ENCODE measurements at places on chromosomes 12 and 14.
A peak's percentile ranks its signal among the peaks of the same experiment; 100 is the strongest.

DNA sequence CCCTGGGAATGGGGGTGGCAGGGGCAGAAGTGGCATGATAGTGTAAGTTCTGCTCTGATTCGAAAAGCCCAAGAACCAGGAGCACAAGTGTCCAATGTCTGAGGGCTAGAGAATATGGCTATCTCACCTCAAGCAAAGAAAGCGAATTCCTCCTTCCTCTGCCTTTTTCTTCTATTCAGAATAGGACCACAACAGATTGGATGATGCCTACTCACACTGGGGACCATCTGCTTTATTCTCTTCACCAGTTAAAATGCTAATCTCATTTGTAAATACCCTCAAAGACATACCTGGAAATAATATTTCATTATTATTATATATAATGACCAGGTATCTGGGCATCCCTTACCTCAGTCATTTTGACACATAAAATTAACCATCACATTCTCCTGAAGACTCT lies 808.7 kb downstream of the NRXN3 start:
- DNase-seq, result no peak

- no peak for DNase-seq
Measured at GRCh38 chr14:75525969-75526368, 3.7 kb downstream of the BATF start.

GRCh38 chr12:124085419-124086296 lies 112.6 kb downstream of the ZNF664 start:
- no peak for DNase-seq

GRCh38 chr14:100522616-100523099 lies 64.6 kb downstream of the BEGAIN start:
- no peak for DNase-seq

DNA sequence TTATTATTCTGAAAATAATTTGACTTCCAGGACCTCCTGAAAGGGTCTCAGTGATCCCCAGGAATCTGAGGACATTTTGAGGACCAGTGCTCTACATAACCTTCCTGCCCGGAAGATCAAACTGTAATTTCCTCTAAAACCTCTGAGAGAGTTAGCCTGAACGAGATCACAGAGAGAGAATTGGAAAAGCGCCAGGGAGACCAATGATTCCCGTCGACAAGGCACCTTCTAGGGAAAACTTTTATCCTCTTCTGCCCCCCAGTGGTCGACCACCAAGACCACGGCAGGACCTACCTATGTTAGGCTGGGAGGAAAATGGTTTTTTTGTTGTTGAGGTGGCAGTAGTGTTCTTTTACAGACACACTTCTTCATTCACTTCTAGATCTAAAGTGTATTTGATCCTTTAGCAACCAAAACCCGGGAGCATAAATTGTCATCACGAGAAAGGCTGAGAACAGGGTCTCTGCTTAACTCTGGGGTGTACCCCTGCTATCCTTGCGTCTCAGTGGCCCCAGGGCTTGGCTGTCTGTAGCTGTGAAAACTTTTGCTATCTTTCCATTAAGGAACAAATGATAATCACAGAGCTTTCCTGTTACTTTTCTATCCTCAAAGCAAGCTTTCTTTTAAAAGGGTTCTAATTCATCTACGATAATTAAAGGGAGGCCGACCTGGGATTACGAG lies 62.9 kb upstream of the NID2 start:
- DNase-seq, result peak; percentile 89

DNA sequence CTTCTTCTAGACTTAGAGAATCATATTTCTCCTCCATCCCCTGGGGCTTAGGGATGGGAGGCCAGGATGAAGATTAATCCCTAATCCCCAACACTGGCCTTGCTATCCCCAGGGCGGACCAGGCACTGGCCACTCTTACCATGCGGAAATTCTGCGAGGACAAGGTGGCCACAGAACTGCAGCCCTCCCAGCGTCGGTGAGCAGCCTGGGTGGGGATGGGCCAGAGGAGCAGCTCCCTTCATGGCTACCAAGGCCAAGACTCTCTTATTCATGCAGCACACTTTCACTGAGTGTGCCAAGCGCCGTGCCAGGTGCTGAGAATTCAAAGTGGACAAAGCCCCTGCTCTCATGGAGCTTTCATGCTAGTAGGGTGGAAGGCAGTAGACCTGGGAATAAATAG lies 7.0 kb downstream of the TNS2 start:
- DNase-seq, result no peak

DNA sequence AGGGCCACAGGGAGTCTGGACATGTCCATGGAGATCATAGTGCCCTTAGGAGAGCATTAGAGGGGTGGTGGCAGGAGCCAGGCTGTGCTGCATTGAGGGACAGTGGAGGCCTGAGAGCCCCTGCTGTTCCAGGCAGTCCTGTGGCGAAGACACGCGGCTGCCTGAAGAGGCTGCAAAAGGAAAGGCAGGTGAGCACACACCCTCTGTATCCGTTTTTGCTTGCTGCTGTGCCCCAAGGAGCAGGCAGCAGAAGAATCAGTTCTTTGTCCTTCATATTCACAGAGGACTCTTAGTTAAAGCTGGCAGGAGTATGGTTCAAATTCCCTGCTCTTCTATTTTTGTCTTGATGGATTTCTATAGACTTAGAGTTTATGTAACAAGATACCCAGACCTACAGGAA lies 4.5 kb downstream of the SLC35E3 start:
- DNase-seq, result no peak

DNA sequence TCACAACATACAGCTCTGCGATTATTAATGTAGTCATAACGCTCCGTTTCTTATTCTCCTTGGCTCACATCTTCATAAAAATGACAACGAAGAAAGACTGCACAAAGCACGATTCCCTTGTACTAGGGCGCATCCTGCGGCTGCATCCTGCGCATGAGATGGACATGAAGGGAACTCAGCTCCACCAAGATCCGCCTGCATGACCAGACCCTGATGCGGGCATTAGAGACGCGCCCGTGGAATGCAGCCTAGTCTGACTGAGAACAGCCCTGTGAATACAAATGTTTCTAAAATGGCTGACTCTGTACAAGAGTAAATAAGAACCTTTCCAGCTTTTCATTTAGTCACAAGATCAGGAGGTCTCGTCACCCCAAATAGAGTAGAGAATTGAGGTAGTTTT lies 422.2 kb downstream of the NOVA1 start:
- no peak for DNase-seq

- DNase-seq, result no peak
Measured at GRCh38 chr14:95713596-95714371, at the start of gene TCL1A. TSS of gene TCL1A (minus strand) at chr14:95714125. CDS start at chr14:95714066, 59 bp downstream.

GRCh38 chr14:32013083-32013482 lies 64.0 kb upstream of the ARHGAP5 start:
- DNase-seq, result no peak

GRCh38 chr12:107780298-107780697 lies 5.8 kb downstream of the ASCL4 start:
- no peak for DNase-seq

DNA sequence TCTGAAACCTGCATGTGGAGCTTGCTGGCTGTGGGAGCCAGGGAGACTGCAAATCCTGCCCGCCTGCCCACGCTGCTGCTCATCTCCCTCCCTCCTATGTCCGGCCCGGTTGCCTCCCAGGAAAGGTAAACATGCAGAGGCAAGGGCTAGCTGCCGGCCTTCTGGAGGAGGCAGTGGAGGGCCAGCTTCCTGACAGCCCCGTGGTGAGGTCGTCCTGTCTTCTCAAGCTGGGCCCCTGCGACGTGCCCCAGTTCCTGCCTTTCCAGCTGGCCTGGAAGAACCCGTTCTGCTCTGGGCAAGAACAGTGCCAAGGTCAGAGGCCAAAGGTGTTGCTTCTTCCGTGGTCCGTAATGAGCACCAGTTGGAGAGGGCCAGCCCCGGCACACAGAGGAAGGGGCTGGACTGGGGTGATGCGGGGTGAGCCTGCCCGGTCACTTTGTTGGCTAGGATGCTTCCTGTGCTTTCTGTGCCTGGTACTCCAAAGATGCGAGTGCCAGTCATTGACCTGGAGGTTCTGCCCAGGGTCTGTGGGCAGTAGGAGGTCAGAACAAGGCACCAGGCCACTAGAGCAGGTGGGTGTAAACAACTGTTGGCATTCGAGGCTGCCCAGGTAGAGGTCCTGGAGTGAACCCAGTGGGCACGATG lies 25.3 kb downstream of the TPCN1 start:
- DNase-seq, result no peak

DNA sequence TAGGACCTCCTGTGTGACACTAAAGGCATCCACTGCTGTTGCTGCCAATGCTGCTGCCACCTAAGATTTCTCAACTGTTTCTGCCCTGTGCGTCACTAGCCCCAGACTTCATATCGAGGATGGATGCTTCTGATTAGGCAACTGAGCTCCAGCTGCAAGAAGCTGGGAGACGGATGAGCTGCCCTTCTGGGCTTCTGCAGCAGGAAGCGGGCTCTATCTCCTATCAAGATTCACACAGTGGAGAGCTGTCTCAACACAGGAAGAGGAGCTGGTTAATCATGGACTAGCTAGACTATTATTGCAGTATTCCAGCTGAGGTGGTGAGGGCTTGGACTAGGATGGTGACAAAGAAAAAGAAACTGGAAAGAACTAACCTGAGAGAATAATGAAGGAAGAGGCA lies 59.2 kb upstream of the PELI2 start:
- no peak for DNase-seq

DNA sequence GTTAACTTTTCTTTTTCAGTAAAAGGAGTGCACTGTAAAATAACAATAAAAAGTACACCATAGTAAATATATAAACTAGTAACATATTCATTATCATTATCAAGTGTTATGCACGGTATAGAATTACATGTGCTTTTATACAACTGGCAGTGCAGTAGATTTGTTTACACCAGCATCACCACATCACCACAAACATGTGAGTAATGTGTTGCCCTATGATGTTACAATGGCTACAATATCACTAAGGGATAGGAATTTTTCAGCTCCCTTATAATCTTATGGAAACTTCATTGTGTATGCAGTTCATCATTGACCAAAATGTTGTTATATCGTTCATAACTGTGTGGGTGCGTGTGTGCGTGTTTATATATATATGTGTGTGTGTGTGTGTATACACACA lies 23.5 kb upstream of the NEDD1 start:
- no peak for DNase-seq

GRCh38 chr12:47900131-47901062 lies 4.4 kb downstream of the VDR start:
- no peak for DNase-seq

DNA sequence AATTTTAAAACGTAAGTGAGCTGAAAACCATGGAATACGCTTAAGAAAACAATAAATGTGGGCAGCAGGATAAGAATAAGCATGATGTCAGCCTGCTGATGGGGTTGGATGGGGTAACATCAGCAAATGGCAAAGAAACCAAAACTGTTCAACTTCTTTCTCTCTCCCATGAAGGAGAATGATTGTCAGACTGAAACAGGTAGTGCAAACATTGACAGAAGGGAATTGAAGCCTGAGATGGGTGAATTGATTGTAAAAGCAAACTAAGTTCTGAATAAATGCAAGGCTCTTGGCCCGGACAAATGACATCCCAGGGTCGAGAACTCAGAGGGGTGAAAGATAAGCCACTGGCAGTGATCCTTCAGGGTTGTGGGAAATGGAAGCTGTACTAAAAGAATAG lies 182.6 kb downstream of the ETV6 start:
- no peak for DNase-seq

DNA sequence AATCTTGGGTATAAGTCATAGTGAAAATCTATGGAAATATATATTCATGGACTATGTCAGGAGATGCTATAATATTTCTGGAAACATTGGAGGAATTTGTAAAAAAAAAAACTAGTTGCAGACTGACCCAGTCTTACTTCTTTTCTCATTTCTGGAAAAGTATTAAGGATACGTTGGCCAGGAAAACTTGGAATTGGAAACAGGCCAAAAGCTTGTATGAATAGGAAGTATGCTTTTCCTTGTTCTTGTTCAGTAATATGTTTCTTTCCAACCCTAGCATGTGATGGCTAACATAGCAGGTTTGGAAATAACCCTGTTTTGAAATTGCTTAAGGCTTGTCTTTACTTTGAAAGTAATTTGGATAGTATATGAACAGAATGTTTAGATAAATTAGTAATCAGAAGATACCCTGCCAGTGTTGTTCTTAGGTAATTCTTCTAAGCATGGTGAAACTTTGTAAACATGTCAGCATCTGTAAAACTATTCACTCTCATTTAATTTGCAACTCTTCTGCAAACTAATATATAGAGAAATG lies 316.2 kb downstream of the NPAS3 start:
- DNase-seq, result no peak

DNA sequence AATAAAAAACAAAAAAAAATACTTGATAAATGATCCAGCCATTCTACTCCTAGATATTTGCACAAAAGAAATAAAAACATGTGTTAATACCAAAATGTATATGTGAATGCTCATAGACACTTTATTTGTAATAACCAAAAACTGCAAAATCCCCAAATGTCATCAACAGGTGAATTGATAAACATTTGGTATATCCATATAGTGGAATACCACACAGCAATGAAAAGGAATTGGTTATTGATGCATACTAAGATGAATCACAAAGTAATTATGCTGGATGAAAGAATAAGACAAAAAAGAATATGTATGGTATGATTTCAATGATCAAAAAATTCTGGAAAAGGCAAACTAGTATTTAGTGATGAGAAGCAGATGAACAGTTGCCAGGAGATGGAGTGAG lies 124.7 kb upstream of the VASH1 start:
- no peak for DNase-seq

DNA sequence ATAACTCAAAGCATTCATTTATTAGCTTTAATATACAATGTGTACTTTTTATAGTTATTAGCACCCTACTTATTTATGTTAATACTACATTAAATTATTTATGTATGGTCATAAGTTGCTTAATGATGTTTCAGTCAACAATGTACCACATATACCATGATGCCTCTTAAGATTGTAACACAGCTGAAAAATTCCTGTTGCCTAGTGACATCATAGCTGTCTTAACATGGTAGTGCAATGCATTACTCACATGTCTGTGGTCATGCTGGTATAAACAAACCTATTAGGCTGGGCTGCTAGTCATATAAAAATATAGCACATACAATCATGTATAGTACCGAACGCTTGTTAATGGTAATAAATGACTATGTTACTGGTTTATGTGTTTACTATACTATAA lies 120.4 kb downstream of the ANO6 start:
- peak; percentile 96 for DNase-seq

DNA sequence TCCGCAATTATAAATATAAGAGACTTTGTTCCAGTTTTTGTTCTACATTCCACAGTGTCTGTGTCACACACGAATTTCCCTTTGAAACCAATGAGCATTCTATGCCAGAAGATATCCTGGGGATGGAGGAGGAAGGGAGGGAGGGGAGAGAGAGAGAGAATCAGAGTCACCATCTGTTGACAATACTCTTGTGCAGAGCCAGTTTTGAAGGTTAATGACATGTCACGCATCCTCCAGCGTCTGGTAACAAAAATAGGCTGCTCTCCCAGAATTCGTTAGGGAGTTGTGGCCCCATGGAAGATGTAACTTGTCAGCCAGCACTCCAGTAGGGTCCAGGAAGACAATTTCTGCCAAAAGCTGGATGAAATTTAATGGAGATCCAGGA lies 213.5 kb upstream of the KRR1 start:
- DNase-seq, result peak; percentile 59

GRCh38 chr12:68505970-68506369 lies 104.7 kb upstream of the RAP1B start:
- DNase-seq, result no peak

- no peak for DNase-seq
Measured at GRCh38 chr14:32087173-32087861, 10.2 kb downstream of the ARHGAP5 start.
